Cortex of kidney (tissue), 1 donor: ENCODE measurements at places on chromosomes 6 and 20.

DNA sequence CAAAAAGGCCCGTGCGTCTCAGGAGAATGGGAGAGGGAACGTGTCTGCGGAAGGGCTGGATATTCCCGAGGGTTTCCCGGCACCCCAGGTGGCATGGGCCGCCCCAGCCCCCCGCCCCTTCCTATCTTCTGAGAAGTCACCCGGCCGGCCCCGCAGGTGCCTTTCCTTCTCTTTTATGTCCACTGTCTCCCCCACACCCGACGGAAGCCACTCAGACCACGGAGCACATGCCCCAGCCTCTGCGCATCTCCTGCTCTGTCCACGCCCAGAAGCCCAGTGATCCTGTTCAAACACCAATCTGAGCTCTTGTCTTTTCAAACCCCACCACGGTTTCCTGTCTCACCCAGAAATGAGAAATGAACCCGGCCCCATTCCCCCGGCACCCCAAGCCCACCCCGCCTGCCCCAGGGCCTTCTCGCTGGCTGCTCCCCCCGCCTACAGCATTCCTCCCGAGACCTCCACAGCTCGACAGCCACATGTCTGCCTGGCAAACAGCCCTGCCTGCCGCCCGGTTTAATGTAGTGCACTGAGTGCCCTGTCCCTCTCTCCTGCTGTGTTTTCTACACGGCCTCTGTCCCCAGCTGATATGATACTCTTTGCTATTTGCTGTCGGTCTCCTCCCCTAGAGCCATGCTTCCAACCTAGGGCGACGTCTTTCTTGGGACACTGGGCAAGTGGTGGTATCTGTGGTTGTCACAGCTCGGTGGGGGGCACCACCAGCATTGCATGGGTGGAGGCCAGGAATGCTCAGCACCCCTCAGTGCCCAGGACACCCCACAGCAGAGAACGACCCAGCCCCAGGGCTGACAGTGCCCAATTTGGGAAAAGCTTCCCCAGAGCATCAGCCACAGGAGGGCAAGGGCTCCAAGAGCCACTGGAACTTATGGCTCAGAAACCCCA lies 182.7 kb downstream of the TAF4 start:
- no peak for DNase-seq

DNA sequence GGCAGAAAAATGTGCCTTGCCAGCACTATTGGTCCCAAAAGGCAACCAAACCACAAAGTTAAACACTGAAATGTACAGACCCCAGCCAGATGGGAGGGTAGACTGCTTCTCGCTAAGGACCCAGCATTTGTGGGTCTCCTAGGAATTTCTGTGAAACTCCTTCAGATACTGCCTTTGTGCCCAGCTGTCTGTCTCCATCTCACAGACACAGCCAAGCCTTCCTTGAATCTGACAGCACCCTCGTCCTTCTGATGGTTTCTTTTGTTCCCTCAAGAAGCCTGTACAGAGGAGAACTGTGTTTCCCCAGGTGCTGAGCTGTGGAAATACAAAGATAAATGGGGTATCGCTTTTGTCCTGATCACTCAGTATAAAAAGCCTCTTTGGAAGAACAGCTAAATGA lies 254.0 kb upstream of the TAB2 start:
- DNase-seq: no peak

- DNase-seq: no peak
Observed at GRCh38 chr20:59342023-59342957, 41.9 kb downstream of the EDN3 start.

GRCh38 chr6:14584450-14584849 lies 466.9 kb downstream of the CD83 start:
- DNase-seq: no peak

DNA sequence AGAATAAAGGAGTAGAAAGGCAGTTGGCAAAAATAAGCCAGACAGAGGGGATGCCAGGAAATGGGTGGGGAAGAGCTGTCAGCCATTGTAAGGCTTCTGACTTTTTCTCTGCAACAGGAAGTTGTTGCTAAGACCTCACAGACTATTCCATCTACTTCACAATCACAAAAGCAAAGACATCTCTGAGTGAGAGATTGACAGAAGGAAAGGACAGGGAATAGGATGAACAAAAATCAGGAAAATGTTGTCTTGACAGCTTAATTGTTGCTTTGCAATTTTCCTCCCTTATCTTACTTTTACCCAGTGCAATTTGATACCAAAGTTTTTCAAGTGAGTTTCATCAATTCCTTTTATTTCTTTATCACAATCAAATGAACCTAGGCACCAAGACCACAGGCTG lies 291.2 kb downstream of the CBLN4 start:
- no peak for DNase-seq

GRCh38 chr6:143005816-143006215 lies 54.9 kb upstream of the AIG1 start:
- no peak for DNase-seq

- DNase-seq: no peak
Observed at GRCh38 chr20:8542110-8542486, 410.0 kb downstream of the PLCB1 start.

DNA sequence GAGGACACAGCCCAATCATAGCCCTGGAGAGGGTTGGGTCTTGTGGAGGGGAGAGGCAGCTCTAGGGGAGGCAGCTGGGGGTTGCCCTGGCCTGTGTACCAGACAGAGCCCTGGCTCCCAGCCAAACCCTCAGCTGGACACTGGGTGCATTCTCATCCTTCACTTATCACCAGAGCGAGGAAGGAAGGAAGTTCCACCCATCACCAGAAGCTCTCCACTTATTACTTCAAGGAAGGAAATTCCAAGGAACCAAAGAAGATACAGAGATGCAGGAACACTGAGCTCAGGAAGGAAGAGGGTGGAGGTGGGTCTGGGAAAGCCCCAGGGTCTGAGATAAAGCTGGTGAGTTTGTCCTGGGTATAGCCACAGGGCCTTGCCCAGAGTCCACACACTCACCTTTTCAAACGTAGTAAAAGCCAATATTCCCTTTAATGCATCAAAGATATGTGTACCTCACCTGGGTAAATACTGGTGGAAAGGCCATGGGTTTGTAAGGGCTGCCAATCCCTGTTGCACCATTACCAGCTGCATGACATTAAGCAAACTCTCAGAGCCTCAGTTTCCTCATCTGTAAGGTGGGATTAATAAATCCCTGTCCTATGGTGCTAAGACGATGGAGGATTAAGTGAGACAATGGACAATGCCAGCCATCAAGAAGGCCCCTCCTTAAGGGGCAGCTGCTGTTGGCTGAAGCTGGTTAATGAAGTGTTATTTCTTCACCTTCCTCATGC lies 109.7 kb upstream of the NAA20 start:
- DNase-seq: no peak

DNA sequence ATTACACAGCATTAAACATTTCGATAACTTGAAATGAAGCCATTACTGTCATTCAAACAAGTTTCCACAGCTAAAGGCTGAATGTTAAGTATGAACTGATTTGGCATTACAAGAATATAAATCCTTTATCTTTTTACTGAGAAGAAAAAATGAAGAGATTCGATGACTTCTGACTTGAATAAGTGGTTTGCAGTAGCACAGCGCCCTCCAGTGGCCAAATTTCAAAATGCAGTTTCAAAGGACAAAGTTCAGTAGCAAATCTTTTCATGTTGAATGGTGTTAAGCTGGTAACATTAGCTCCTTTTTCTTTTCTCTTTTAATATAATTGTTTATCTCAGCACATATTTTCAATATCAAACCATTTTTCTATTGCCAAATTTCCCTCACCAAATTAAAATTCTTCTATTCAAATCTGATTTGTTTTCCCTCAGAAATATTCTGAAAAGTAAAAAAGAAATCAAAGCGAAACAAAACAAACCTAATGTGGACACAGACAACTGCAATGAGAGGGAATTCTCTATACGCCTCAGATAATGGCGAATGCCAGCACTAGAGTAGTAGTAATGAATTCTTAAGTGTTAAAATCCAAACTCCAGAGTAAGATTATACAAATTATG lies 145.7 kb downstream of the BTBD9 start:
- no peak for DNase-seq

GRCh38 chr6:134165561-134166201 lies 113.3 kb upstream of the SLC2A12 start:
- no peak for DNase-seq

GRCh38 chr6:7216941-7217621 lies 95.9 kb downstream of the SSR1 start:
- DNase-seq: no peak

GRCh38 chr20:63058696-63059335 lies 52.1 kb upstream of the BHLHE23 start:
- DNase-seq: no peak

- DNase-seq: no peak
Observed at GRCh38 chr6:166360243-166361076, 18.1 kb upstream of the SFT2D1 start.

- no peak for DNase-seq
Observed at GRCh38 chr20:14525426-14525825, 188.0 kb upstream of the FLRT3 start.

DNA sequence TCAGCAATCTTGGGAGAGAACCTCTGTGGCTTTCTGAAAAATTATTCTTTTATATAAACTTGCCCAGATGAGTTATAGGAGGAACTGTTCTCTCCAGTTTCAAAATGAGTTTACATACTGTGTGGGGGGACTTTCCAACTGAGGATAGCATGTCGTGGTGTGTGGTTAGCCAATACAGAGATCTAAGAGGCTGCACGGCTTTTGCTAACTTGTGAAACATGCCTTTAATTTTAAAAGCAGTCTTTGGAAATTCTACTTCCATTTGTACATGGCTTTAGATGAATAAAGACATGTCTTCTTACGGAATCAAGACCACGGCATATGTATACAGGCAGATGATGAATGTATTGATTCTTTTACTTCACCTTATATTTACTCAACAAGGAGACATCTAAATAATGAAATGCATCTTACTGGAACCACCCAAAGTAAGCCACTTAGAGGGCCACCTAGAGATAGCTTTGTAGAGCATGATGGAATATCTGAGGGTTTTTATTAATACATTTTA lies 39.8 kb downstream of the HIVEP1 start:
- DNase-seq: no peak

DNA sequence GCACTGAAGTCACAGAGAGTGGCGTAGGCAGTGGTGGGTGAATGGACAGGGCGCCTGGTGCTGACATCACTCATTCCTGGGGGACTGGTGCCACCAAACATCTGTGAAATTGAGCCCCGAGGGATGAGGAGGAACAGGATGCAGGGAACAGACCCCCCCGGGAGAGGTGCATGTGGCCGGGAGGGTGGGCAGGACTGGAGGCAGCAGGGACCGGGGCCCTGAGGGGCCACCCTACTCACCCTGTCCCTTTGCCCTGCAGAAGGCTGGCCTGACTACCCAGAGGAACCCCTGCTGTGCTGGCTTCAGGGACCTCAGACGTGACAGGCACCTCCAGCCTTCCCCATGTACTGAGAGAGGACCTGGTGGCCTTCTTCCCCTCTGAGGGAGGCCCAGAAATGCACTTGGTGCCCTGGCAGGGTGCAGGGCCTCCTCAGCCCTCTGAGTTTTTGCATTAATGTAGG lies 25.1 kb downstream of the SYNDIG1 start:
- no peak for DNase-seq

- no peak for DNase-seq
Observed at GRCh38 chr20:58950603-58951002, 30.5 kb upstream of the NELFCD start.

DNA sequence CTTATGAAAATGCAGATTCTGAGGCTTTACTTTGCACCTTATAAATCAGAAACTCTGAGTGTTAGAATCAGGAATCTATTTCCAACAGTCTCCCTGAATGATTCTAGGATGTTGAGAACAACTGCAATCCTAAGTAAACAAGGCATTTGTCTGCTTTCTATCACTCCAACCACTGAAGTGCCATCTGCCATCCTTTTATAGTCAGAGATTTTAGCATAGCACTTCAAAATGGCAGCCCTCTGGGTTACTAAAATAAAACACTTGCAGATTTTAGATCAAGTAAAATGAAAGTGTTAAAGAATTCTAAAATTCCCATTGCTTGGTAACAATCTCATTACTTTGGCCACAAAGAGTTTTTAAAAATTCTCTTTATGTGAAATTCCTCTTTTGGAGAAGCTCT lies 258.9 kb downstream of the CD109 start:
- DNase-seq: no peak

DNA sequence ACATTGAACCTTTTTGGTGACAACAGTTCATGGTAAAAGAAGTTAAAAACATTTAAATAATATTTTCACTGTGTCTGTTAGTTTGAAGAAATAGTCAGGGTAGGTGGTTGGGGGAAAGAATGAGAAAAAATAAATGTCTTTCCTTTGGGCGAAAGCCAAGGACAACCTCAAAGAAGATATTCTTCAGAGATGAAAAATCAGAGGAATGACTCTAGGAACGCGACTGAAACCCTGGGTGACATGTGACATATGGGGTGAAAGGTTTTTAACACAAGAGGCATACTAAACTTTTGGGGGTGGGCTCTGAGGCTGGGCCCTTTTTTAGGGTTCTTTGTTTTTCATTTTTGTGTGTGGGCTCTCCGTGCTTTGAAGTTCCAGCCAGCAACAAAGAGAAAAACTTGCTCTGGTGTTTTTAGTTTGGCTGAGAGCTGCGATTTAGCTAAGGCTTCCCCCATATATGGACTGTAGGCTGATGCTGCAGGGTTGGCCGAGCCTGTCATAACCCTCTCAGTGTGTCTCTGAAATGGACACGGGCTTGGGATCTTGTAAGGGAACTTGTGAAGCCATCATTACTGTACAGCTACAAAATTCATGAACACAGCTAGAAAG lies 610.1 kb upstream of the ARID1B start:
- DNase-seq: no peak

- DNase-seq: no peak
Observed at GRCh38 chr20:50996901-50997865, 25.7 kb downstream of the KCNG1 start.

GRCh38 chr20:38284893-38285444 lies 19.0 kb upstream of the BPI start:
- DNase-seq: no peak

DNA sequence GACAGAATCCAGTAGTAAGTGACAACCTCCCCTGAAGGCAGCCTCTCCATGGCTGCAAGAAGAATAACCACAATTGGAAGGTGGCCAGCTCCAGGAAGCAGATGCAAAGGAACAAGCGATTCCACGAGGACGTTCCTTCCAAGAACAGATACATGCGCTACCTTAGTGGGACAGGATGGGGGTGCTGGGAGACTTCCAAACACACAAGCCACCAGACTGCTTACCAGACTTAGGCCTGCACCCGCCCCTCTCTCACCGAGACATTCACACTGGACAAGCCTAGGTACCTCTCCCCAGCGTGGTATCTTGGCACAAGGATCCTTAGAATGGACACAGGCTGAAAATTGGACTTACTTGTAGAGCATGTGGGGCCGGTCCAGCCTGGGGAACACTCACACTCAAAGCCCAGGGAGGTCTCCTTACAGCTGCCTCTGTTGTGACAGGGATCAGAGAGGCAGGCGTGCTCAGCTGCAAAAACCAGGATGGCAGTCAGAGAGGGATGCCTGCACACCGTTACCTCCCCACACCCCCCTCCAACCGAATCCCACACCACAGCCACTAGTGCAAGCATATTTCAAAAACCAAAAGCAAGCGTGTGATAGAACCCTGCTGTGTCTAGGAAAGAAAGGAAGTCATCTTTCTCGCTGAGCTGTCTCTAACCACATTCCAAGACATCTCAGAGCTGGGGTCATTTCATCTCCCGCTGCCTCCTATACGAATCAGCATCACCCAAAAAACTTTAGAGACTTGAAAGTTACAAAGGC lies 22.4 kb downstream of the JAG1 start:
- no peak for DNase-seq

- DNase-seq: no peak
Observed at GRCh38 chr6:84575264-84575663, 189.1 kb downstream of the TBX18 start.

GRCh38 chr6:105178636-105179035 lies 1.2 kb downstream of the POPDC3 start:
- DNase-seq: no peak

- DNase-seq: no peak
Observed at GRCh38 chr6:152642578-152643375, 5.6 kb upstream of the SYNE1 start.
